ENCODE measurements at places on chromosomes 7 and 10. TPM values are rescaled to one million over a fixed set of nuclear protein-coding genes. Genes with fewer than 3 reads are reported as not detected.

- DNase-seq = no peak
Measured at GRCh38 chr10:118687472-118687871, 67.3 kb downstream of the CACUL1 start.

DNA sequence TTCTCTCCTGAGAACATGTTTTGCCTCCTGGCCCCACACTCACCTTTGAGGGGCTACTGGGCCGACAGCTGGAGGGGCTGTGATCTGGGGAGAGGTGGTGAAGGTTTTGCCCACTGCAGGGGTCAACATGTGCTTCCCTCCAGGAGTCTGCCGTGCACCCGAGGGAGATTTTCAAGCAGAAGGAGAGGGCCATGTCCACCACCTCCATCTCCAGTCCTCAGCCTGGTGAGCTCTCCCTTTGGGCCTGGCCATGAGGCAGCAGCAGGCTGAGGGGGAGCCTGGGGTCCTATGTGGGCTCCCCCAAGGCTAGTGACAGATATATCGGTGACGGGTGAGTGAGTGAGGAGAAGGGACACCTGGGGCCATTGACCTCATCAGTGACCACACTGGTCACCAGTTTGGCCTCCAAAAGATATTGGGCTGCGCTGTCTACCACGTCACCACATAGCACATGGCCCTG is 6.6 kb downstream of the PGAM2 start:
- no peak for DNase-seq

GRCh38 chr10:130867446-130868194 is 443.9 kb downstream of the TCERG1L start:
- no peak for DNase-seq

DNA sequence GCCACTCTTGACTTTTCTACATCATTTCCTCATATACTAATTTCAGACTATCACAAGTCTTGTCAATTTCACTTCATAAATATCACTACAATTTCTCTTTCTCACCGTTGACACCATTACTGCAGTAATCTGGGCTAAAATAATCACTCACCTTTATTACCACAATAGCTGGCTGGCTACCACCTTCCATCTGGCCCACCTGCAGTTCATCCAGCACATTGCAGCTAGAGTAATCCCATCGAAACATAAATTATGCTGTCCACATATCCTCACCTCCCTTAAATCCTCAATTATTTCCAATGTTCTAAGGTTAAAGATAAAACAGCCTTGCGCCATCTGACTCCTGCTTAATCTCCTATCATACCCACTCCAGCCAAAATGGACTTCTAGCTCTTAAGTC is 16.0 kb downstream of the DGKB start:
- no peak for DNase-seq

DNA sequence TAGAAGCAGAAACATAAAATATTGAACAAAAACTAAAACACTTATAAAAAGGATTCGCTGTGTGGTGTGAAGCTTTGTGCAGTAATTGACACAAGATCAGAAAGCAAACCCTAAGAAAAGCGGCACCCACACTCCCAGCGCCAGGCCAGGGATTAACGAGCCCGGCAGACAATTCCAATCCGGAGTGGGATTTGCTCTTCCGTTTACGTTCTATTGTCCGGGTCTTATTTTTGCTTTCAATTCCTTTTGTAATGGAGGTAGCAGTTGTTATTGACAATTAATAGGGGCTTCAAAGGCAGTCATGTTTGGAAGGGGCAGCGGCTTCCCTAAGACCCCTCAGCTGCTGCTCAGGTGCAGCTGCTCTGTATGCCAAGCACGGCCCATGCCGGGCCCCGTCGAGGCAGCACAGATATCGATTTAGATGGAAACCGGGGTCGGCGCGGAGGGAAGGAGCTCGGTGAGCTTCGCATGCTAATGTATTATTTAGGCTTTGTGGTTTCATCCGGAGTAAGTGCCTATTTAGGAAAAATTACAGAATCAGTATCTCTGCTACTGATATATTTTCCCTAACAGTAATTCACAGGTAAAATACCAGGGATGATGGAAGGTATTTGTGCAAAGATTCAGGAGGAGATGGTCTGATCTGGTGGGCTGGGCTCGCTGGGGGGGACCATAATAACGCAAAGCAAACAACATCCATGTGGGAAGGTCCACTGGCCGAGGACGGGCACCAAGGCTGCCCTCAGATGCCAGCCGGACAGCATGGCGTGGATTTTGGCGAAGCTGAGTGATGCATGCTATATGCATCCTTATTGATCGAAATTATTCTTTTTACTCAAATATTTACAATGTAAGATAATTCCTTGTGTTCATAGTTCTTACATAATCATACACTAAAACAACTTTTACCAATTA is 561.7 kb downstream of the PTPRN2 start:
- no peak for DNase-seq

GRCh38 chr10:2020836-2021235 is 283.5 kb upstream of the ADARB2 start:
- no peak for DNase-seq

- peak; percentile 60 for DNase-seq
Measured at GRCh38 chr7:140544388-140544826, 65.1 kb upstream of the MKRN1 start.

DNA sequence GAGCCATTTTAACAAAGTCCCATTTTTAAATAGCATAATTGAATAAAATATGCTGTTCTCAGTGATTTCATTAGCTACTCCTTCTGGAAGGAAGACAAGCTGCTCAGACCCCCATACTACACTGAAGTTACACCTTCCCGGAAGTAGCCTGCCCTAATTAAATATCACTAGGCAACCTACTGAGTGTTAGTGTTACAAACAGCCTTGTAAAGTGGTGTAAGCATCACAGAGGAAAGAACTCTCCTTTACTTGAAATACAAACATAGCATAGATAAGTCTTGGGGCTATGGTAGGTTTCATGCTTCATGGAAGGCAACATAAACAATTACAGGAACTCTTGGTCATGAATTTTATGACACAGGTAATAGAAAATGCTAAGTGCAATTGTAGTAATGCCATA is 43.4 kb upstream of the PTN start:
- DNase-seq = no peak

DNA sequence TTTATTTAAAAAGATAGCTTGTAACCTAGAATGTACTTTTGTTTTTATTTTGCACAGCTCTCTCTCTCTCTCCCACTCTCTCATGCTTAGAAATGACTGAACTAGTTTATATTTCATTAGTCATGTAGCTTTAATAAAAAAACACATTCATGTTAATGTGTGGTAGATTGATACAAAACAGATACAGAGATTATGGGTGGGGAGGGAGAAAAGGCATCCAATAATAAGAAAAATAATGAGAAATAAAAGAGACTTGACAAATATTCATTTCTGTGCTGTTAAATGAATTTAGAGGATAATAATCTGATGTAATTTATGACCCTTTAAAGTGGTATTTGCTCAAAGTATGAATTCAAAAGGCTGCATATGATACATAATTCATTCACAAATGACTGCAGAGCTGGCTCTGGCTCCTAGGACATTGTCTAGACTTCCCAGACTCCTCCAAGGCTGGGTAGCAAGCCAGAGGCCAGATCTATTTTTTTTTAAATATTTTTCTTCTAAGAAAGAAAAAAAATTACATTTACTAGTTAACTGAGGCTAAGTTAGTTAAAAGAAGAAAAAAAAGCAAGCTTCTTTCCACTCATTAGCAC is 105.7 kb upstream of the DNAJB12 start:
- DNase-seq = no peak

- DNase-seq = no peak
Measured at GRCh38 chr7:66837007-66837406, 84.0 kb upstream of the TMEM248 start.

- no peak for DNase-seq
Measured at GRCh38 chr7:123966936-123967335, 41.9 kb downstream of the SPAM1 start.

- no peak for DNase-seq
Measured at GRCh38 chr10:79030705-79031104, 38.1 kb upstream of the ZMIZ1 start.

- no peak for DNase-seq
Measured at GRCh38 chr7:28990200-28990960, 32.2 kb upstream of the TRIL start.

DNA sequence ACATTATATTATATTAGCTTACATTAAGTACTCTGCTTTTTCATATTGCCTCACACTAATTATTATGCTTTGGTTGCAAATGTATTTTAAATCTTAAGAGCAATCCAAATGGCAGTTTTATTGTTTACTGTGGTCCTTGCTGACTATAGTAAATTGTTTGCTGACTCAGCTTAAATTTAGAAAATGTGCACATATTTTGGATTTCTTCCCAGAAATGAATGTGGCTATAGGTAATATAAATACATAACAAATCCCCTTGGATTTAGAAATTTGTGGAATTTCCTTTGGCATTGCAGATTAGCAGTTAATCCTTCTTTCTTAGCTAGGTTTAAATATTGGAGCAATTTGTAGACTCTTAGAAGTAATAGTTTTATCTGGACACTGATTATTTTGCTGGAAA is 565.8 kb downstream of the NRG3 start:
- DNase-seq = no peak

- peak; percentile 88 for DNase-seq
Measured at GRCh38 chr10:71766717-71767419, 6.5 kb downstream of the VSIR start.

DNA sequence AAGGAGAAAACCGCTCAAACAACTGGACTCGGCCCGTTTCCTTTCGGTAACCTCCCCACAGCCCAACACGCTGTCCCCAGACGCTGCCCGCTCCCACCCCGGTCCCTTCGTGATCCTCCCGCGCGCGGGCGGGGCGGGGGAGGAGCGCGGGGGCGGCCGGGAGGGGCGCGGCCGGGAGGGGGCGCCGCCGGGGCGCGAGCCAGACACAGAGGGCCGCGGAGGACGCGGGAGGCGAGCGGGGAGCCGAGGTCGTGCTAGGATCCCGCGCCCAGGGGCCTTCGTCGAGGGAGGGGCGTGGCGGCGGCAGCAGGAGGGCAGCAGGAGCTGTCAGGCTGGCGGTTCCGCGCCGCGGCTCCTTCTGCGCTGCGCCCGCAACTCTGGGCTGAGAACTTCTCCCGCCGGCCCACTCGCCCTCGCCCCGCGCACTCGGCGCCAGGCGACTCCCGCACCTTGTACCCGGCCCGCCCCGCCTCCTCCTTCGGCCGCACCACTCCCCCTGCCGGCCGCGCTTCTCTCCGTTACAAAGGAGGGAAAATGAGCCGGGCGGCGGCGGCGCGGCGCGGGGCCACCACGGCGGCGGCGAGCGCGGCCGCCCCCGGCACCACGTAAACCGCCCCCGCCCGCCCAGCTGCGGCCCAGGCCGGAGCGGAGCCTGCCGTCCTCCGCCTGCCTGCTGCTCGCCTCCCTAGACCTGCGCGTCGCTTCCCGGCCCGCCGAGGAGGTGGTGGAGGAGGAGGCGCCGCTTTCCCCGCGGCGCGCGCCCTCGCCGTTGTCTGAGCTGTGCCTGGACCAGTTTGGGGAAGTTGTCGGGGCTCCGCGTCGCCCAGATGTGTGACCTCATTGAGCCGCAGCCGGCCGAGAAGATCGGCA is at the start of gene CDK14:
Gene CDK14 (plus strand): TSS at position 521 of the 870 bp plus-strand sequence. CDS start 307 bp downstream, at position 828.
- DNase-seq = peak; percentile 77

DNA sequence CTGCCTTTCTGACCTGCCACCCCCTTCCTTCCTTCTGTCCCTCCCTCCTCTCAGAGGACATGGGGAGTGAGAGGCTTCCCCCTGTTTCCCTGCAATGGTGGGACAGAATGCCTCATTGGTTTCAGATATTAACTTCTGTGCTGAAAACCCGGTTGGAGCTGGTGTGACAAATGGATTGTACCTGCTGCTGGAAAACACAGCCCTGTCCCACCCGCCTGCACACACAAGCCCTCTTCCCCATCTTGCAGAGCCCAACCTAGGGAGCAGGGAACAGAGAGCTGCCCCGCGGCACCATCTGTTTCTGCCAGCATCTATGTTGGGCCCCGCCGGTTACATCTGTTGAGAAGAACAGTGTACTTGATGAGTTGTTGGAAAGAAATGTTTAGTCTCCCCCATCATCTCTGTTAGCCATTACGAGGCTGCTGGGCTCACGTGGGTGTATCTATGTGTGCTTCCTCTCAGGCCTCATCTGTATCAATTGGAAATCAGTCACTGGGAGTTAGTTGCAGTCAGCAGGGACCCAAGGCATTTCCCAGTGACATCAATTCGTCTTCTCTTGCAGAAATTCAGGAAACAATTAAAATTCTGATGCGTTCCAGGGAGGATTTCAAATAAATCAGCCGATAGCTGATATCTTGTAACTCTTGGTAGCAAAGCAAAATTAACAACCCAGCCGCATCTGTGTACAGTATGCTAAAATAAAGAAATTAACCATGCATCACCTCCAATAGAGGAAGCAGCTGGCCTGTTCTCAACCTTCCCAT is 725.6 kb upstream of the GALNT17 start:
- no peak for DNase-seq

DNA sequence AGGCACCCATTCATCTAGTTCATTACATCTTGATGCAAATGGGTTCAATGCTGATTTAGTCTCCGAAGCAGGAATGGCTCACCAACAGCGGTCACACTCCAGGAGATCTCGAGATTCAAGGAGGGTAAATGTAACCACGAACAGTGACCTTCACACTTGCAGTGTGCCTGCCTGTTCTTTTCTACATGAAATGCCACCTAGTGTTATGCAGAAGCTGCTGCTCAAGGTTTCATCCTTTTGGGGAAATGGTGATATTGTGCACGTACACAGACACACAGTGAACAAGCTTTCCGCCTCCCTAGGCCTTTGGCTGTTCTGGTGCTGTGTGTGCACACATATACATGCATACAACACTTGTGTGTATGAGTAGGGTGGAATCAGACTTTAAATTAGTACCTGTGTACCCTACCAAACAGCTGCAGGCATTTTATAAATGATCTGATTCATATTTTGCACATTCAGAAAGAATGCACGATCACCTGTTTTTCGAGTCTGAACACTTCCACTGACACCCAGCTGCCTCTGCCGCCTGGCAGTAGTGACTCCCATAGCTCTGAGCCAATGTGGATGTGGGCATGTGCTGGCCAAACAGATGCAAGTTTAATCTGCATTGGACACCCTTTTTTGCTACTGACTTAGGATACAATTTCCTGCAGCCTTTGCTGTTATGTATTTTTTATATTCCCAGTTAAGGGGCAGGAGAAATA is 100.5 kb downstream of the TACC2 start:
- DNase-seq = no peak

GRCh38 chr7:901388-902154 is 25.2 kb downstream of the GET4 start:
- peak; percentile 89 for DNase-seq

GRCh38 chr10:77138541-77138940 is 499.1 kb downstream of the KCNMA1 start:
- DNase-seq = no peak

- DNase-seq = no peak
Measured at GRCh38 chr7:157889480-157889879, 552.7 kb downstream of the DNAJB6 start.

FAM25G gene
- not detected for total RNA-seq

DPCD gene
- total RNA-seq = 26.8 TPM

PRLHR gene
- total RNA-seq = 0.17 TPM

LIPK gene
- not detected for total RNA-seq

LRRN3 gene
- total RNA-seq = 0.81 TPM

TMUB1 gene
- 69.1 TPM for total RNA-seq

OR6V1 gene
- total RNA-seq = not detected

PTPRN2 gene
- 11.9 TPM for total RNA-seq

SLC29A4 gene
- 6.0 TPM for total RNA-seq

EIF3A gene
- 86.8 TPM for total RNA-seq

UFSP1 gene
- 3.3 TPM for total RNA-seq

BHLHA15 gene
- total RNA-seq = 3.3 TPM

All from mucosa of gallbladder (tissue), 1 donor.